ENCODE measurements at places on chromosomes 5 and 9. TPM values are rescaled to one million over a fixed set of nuclear protein-coding genes. Genes with fewer than 3 reads are reported as not detected.

Gene C9orf43
- total RNA-seq, result 0.19 TPM

GRCh38 chr9:88750832-88751360, 215.9 kb downstream of the NXNL2 start:
- no peaks in the 10 kb centered on the region for H3K36me3 ChIP-seq
- no peak for DNase-seq
- peaks cover 42% of the 10 kb centered on the region for H3K4me1 ChIP-seq
- H3K27ac ChIP-seq, result no peak overlapping the region
- H3K27me3 ChIP-seq, result no peaks in the 10 kb centered on the region

Gene ANKRD18B
- total RNA-seq, result 1.4 TPM

Gene SPATA31E1
- total RNA-seq, result not detected

DNA sequence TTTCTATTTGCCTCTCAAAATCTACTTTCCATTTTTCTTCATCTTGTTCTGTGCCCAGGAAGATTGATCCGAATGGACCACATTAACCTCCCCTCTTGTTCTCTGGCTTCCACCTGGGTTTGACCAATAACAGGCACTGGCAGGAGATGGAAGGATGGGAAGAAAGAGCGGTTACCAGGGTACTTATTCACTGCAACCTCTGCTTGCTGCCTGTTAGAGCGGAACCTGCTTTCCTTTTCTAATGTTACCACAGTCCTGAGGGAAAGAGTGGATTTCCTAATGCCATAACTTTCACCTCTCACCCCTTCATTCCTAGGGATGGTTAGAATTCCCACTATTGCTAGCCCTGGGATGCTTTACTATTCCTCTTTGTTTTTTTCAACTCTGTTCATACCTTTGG, 262.1 kb downstream of the RFX3 start:
- DNase-seq, result no peak
- no peak overlapping the region for H3K27ac ChIP-seq
- no peaks in the 10 kb centered on the region for H3K27me3 ChIP-seq
- no peak overlapping the region for H3K4me3 ChIP-seq
- H3K36me3 ChIP-seq, result peaks cover 1% of the 10 kb centered on the region

DNA sequence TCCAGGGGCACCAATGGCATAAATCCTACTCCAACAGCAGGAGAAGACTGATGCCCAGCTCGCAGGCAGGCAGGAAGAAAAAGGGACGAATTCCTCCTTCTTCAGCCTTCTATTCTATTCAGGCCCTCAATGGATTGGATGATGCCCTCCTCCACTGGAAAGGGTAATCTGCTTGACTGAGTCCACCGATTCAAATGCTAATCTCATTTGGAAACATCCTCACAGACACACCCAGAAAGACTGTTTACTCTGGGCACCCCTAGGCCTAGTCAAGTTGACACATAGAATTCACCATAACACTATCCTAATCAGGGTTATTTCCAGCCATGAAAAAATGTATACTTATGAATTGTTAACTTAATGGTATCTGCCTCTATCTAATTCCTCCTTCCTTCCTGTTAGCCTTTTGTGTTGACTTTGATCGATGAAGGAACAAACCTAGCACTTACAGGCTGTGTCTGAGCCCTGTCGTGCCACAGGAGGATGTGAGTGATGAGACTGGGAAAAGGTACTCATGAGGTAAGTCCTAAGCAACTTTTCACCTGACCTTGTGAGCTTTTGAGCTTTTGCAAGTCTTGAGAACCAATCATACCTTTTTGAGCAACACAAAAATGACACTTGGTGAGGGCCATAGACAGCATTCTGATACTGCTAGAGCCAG, 36.5 kb downstream of the FOXD1 start:
- peaks cover 30% of the 10 kb centered on the region for H3K4me1 ChIP-seq
- H3K27me3 ChIP-seq, result peaks cover 2% of the 10 kb centered on the region
- H3K4me3 ChIP-seq, result no peak overlapping the region
- peaks cover 4% of the 10 kb centered on the region for H3K36me3 ChIP-seq

- H3K36me3 ChIP-seq, result peaks cover 2% of the 10 kb centered on the region
- no peaks in the 10 kb centered on the region for H3K27me3 ChIP-seq
- no peak overlapping the region for H3K27ac ChIP-seq
- no peak overlapping the region for H3K4me3 ChIP-seq
- H3K4me1 ChIP-seq, result peaks cover 23% of the 10 kb centered on the region
These were observed 59.7 kb downstream of the ZNF618 start for GRCh38 chr9:113935677-113936380.

Gene CDX1
- 0.57 TPM for total RNA-seq

Gene PIP5K1B
- total RNA-seq, result not detected

DNA sequence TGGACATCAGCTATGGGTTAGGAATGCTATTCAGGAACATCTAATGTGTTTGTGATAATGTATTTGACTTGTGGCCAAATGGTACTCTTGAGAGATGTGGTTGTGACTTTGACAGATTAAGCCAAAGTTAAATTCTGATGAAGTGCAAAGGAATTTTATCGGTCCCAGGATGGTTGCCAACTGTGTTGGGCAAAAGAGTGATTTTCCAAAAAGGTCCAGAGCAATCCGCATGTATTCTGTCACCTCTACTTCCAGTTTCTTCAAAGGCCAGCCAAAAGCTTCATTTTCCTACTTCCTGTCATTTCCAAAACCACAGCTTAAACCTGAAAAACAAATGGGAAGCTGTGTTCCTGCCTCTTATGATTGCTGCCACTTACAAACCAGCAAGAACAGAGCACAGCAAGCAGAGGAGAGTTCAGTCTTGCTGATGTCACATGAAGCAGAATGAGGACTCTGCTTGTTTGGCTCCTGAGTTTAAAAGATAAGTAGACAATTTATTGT, 59.8 kb downstream of the MARCHF3 start:
- H3K4me1 ChIP-seq, result peaks cover 16% of the 10 kb centered on the region
- no peak overlapping the region for H3K27ac ChIP-seq
- H3K27me3 ChIP-seq, result no peaks in the 10 kb centered on the region
- DNase-seq, result no peak
- no peak overlapping the region for H3K4me3 ChIP-seq
- H3K36me3 ChIP-seq, result no peaks in the 10 kb centered on the region

Gene TMC1
- not detected for total RNA-seq

Gene SGCD
- 27.7 TPM for total RNA-seq
